Occipital lobe (tissue), 3 donors: ENCODE measurements at places on chromosomes 12 and 14.

- no peak for DNase-seq
These were observed 58.5 kb downstream of the NIN start for GRCh38 chr14:50772412-50772811.

GRCh38 chr14:80996049-80996901, 40.9 kb downstream of the TSHR start:
- DNase-seq = peak; percentile 10

GRCh38 chr12:29733060-29733459, 50.7 kb downstream of the TMTC1 start:
- DNase-seq = no peak

DNA sequence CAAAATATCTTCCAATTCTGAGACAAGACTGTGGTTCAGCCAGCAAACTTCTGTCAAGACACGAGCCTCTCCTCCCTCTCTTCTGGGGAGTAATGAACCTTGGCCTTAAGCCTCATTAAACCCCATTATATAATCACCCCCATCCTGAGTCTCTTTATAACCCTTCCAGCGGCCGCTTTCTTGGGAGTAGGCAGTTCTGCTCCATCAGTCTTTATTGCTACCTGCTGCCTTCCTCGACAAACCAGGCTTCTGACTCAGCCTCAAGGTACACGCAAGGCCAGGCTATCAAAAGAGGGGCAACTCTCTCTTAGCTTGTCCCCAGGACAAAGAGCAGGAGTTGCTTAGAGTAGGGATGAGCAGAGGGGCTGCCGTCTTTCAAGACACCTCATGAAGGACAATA, 300.8 kb upstream of the NOS1 start:
- DNase-seq = no peak

DNA sequence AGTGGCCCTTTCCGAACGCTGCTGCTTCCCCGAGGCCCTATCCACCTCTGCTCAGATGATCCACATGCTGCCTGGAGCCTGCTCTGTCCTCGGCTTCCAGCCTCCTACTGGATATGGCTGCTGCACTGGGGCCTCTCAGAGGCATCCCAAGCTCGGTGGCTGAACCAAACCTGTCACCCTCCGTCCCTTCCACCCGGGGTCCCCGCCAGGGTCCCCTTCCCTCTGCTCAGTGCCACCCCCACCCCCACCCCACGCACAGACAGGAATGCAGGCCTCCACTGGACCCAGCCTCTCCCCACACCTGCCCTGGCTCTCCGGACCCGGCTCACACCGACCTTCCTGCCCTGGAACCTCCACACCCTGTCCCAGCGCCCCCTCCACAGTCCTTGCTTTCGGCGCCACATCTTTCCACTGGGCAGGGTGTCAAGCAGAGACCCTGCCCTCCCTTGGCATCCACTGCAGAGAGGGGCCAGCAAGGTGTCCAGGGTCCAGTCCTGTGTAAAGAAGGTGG, 6.1 kb downstream of the CEP170B start:
- DNase-seq = no peak
